GM10248 (cell line): ENCODE measurements at places on chromosomes 1 and 21.
A peak's percentile ranks its signal among the peaks of the same experiment; 100 is the strongest.

DNA sequence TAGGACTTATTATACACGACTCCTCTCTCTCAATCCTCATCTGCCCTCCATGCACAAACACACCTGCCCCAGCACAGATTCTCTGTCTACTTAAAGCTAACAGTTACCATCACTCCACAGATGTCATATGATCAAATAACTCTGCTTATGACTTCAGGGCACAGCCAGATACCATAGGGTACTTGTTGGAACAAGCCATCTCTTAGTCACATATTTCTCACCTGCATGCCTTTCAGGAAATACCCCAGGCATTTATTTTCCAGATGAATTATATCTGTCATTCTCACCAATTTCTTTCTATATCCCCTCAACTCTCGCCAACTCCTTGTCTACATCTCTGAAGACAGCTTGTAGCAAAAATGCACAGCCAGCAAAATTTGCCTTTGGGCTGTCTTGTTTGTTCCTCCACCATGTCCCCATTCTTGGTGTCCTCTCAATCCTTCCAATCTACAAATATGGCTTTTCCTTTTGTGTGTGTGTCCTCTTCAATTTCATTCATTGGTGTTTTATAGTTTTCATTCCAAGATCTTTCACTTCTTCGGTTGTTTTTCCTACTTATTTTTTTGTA is 353.9 kb upstream of the CAMK1G start:
- DNase-seq = no peak

DNA sequence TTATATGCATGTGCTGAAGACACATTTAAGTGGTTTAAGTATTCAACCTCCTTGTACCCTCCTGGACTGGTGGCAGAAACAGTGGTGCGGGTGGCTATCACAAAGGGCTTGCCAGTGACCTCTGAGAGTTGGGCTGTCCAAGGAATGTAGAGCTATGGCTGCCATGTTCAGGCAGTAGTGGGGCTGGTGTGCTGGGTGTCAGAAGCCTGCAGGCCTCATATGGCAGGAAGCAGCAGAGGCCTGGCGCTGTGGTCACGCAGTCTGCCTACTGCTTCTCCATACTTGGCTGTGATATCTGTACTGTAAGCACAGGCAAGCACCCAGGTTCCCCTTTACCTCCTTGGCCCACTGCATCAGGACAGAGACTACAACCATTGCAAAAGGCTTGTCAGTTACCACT is 870.0 kb downstream of the LRRIQ3 start:
- DNase-seq = peak; percentile 3

GRCh38 chr1:206568779-206569352 is 43.4 kb downstream of the EIF2D start:
- DNase-seq = no peak

- no peak for DNase-seq
Measured at GRCh38 chr1:100597061-100597741, 59.3 kb downstream of the GPR88 start.

GRCh38 chr21:46492851-46493250 is 34.2 kb downstream of the DIP2A start:
- no peak for DNase-seq

GRCh38 chr1:185823467-185823866 is 89.3 kb downstream of the HMCN1 start:
- no peak for DNase-seq

DNA sequence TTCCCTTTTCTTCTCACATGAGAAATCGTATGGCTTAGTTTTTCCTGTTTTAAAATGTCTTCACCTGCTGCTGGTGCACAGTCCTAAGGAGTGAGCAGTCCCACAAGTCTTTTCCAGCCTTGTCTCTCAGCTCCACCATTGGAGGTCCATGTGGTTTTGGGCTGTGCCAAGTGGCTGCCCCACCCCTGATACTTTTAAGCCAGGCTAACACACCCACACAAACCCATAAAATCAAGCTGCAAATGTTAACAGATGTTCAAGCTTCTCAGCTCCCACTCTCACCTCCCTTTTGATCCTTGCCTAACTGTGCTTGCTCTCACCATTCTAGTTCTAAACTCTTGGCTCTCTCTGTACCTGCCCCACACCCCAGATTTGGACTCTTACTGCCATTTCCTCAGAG is 74.5 kb upstream of the COL24A1 start:
- DNase-seq = no peak

DNA sequence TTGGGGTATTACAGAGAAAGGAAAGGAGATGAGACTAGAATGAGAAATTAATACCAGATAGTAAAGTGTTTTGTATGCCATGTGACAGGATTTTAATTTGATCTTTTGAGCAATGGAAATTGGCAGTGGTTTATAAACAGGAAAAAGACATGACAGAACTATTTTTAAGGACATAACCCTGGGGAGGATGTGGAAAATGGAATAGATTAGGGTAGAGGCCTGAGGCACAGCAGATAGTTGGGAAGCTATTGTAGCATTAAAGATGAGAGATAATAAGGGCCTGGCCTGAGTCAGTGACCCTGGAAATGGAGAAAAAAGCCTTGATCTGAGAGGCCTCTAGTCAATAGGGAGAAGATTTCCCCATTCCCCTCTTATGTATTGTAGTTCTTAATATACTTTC is 22.1 kb upstream of the KCNA3 start:
- no peak for DNase-seq

GRCh38 chr1:56206391-56206790 is 373.0 kb downstream of the PLPP3 start:
- DNase-seq = no peak

DNA sequence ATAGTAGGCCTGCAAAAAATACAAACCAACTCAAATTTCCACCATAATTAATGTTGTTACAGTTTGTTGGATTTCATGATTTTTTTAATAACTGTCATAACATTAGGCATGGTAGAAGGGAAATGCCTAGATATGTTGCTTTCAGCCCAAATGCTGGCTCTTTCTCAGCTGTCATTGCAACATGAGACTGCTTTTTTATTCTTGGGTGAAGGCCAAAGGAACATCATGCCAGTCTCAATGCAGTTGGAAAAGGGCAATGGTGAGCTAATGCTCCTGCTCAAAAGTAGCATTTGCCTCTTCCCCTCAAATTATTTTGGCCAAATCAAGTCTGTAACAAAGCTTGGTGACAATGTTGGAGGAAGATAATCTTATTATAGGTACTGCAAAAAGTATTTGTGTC is 877.7 kb upstream of the PRMT6 start:
- no peak for DNase-seq

DNA sequence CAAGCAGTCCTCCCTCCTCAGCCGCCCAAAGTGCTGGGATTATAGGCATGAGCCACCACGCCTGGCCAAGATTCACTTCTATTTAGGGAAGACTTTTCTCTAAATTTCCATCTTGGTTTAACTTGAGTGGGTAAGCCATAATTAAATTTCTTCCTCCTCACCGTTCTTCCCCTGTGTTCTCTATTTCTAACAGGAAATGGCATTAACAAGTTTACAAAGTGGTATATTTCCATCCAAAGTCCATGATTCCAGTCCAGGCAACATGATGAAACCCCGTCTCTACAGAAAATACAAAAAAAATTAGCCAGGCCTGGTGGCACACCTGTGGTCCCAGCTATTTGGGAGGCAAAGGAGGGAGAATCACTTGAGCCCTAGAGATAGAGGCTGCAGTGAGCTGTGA is 92.1 kb downstream of the ZFYVE9 start:
- no peak for DNase-seq

DNA sequence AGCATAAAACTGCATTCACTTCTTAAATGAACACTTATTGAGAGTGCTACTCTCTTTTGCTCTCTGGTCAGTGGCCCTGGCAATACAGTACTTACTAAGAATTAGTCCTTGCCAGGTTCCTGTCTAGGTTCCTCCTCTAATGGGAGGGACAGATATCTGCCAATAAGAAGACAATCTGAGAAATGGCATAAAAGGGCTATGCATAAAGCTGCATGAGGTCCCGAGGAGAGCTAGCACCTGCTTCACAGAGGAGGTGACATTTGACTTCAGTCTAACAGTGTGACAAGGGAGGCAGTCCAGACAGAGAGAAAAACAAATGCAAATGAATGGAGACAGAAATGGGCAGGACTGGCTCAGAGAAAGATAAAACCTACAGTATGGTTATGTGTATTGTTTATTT is 357.1 kb upstream of the SGIP1 start:
- DNase-seq = no peak

GRCh38 chr1:212233321-212233720 is 51.9 kb upstream of the PPP2R5A start:
- DNase-seq = no peak

DNA sequence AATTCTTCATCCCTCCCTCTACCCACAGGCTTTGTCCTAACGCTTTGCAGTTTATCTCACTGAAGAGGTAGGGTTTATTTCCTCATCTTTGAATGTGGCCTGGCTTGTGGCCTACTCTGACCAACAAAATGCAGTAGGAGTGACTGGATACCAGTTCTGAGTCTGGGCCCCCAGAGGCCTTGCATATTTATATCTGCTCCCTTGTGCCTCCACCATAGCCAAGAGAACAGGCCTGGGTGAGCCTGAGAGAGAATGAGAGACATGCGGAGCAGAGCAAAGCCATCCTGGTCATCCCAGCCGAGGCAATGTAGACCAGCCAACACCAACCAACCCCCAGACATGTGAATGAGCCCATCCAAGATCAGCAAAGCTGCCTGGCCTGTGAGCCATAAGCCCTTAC is 30.3 kb downstream of the SMIM12 start:
- no peak for DNase-seq

- no peak for DNase-seq
Measured at GRCh38 chr1:218878369-218878768, 295.3 kb upstream of the LYPLAL1 start.

GRCh38 chr1:31786366-31787060 is 22.4 kb upstream of the ADGRB2 start:
- DNase-seq = no peak

- no peak for DNase-seq
Measured at GRCh38 chr1:203308328-203308922, 3.1 kb downstream of the BTG2 start.

DNA sequence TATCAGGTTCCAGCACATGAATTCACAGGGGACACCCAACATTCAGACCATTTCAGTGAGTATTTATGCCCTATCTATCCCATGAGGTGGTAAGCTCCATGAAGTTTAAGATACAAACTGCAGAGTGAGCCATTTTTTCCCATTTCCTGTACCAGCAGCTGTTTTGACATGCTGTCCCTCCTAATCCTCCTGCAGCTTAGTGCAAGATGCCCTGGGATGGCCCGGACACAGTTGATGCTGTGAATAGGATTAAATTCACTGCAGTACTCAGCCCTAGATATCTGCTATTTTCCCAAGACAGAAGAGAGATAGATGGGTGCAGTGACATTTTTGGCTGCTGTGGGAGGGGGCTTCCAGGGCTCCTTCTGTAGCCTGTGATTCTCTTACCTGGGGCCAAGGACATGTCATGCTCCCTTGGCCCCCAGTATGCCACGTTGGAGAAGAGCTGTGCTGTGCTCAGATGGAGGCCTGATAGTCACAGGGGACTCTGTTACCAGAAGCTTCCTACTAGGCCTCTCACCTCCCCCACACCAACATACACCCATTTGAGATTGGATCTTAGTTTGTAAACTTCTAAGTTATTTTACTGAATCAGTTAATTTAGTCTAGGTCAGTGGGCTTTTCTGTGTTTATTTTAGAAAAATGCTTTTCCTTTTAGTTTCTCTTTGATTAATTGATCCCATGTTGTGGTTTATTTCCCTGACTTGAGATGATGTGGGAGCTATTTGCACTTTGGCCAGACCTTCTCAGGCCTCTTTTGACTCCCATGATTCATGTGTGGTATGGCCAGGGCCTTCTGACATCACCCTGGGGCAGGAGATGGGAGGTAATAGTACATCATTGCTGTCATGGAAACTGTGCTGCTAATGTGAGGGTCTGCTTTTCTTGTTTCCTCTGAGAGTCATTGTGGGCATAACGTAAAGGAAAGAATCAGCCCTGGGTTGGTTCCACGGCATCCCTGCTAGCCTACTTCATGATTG is 92.6 kb downstream of the ST3GAL3 start:
- DNase-seq = no peak

DNA sequence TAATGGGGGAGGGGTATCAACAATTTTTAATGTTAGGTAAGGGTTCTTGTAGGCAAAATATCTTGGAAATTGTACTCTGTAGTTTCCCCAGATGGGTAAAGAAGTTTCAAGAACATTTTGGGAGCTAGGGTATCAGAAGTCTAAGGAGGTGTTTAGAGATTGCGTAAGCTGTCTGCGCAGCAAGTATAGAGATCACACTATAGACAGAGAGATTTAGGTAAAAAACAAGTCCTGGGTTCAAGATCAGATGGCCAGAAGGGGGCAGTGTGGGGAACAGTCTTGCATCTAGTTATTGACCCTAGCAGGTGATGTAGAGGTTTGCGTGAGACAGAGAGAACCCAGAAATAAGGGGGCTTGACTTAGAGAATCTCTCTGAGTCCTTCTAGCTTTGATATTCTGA is 80.8 kb downstream of the S1PR1 start:
- DNase-seq = no peak

- no peak for DNase-seq
Measured at GRCh38 chr1:229943988-229944743, 122.9 kb upstream of the GALNT2 start.

DNA sequence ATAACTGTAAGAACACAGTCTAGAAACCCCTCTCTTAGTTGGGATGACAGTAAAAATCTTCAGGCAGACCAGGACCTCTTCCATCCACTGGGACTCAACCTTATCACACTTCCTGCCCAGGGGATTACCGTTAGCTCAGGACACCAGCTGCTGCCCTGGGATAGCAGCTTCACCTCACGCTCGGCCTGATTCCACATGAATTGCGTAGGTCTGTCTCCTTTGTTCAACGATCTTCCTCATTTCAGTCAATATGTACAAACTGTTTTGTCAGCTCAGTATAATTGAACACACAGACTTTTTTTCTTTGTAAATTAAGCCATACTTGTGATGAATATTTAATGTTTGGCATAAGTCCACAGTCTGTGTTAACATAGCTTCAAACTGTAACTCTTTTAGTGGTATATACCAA is 290.4 kb downstream of the GRIK1 start:
- no peak for DNase-seq

GRCh38 chr1:51000160-51000559 is 30.1 kb downstream of the CDKN2C start:
- DNase-seq = peak; percentile 20

- no peak for DNase-seq
Measured at GRCh38 chr21:43345746-43346409, 81.1 kb downstream of the SIK1 start.

DNA sequence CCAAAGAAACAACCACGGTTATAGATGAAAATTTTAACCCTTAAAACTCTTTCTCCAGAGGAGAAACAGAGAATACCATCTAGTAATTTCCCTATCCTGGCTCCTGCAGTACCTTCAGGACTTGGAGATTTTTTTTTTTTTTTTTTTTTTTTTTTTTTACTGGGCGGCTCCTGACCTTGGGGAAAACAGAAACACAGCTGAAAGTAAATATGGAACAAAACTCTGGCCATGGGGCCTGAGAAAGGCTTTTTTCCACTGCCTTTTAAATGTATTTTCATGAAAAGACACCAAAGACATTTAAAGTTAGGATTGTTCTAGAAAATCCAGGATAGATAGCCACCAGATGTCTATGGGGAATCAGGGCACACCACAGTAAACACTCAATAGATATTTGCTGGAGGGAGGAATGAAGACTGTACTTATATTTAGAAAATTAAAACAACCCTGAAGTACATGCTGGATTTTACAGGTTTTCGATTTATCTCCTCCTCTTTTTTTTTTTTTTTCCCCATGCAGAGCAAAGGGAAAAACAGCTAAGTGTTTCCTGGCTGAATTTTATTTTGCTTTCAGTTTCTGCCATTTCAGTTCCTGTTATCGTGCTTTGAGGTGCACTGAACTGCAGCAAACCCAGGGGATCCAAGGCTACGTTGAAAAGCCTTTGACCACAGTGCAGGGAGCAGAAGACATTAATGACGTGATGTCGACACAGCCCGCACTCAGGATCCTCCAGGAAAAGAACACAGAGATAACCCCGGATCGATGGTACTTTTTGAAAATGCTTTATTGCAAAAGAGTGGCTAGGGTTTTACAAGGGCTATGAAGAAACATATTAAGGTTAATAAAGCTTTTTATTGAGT is 35.7 kb upstream of the CNN3 start:
- DNase-seq = peak; percentile 54
